ENCODE measurements at places on chromosomes 11 and 22.

- no peak for DNase-seq
Measured at GRCh38 chr11:73154178-73154577, 12.1 kb upstream of the FCHSD2 start.

DNA sequence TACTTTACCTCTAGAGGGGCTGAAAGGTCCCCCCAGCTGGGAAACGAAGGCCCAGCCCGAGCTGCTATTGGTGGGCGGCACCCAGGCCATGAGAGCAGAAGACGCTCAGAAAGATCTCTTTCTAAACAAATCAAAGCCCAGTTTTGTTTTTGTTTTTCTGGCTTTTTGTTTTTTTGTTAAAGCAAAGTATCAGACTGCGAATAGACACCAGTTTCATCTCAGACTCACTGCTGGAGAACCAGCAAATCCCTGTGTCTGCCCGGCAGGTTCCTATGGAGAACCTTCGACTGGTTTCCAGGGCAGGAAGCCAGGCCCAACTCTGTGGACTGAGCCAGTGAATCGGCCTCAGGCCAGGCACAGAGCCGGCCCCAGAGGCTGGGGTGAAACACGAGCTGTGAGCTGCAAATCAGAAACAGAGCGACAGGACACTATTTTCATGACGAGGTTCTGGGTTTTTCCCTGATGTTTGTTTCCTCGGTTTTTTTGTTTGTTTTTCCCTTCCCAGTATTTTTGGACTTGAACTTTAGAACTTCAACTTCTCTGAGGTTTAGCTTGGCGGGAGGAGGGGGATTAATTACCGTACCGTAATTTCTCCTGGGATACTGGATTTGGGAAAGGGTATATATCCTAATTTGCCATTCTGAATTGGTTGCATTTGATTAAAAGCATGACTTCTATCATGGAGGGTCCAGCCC is 16.0 kb upstream of the B4GALNT4 start:
- no peak for DNase-seq

DNA sequence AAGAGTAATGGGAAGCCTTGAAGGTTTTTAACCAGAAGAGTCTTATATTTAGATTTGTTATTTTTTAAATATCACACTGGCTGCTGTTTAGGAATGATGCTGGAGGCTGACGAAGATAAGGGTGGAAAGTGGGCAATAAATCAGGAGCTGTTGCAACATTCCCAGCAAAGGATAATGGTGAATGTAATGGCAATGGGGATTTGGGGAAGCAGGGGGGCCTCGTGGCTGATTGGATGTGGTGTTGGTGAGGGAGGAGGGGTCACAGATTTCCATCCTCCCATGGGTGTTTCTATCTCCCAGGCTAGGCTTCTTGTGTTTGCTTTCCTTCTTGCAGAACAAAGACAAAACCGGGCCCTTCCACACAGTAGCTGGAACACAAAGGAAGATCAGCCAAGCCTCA is 80.8 kb downstream of the PIWIL4 start:
- no peak for DNase-seq

GRCh38 chr11:64351136-64351631 is 7.8 kb upstream of the RPS6KA4 start:
- DNase-seq = no peak

- no peak for DNase-seq
Measured at GRCh38 chr11:129972611-129973010, 30.0 kb downstream of the PRDM10 start.

Data from stimulated activated CD8-positive, alpha-beta memory T cell treated with anti-CD3 and anti-CD28 coated beads, Interleukin-7, amount 100 ng/mL, for 24 hours (primary cell).